ENCODE measurements at places on chromosomes 6 and 20. TPM values are rescaled to one million over a fixed set of nuclear protein-coding genes. Genes with fewer than 3 reads are reported as not detected.

Gene TRIM31
- polyA plus RNA-seq = not detected

Gene WFDC2
- 2.2 TPM for polyA plus RNA-seq

Gene FABP7
- polyA plus RNA-seq = not detected

Gene FAM83C
- not detected for polyA plus RNA-seq

Gene BHLHE23
- polyA plus RNA-seq = not detected

Gene ULBP2
- polyA plus RNA-seq = 0.33 TPM

Gene NOTCH4
- 4.9 TPM for polyA plus RNA-seq

Gene SYNGAP1
- polyA plus RNA-seq = 0.54 TPM

Gene BPIFB4
- not detected for polyA plus RNA-seq

Gene GABRR2
- polyA plus RNA-seq = 0.13 TPM

Gene ADGRF1
- not detected for polyA plus RNA-seq

Gene CST4
- polyA plus RNA-seq = not detected

Gene SERINC3
- polyA plus RNA-seq = 91.5 TPM

Gene GRIK2
- not detected for polyA plus RNA-seq

Gene MMP24
- polyA plus RNA-seq = 0.09 TPM

Gene TP53RK
- polyA plus RNA-seq = 12.7 TPM

Gene ALDH8A1
- not detected for polyA plus RNA-seq

Gene HSD17B8
- 30.9 TPM for polyA plus RNA-seq

Gene TNF
- polyA plus RNA-seq = 6.4 TPM

Gene CPXM1
- polyA plus RNA-seq = 1.1 TPM

Gene NSFL1C
- 112 TPM for polyA plus RNA-seq

Gene SEMG1
- not detected for polyA plus RNA-seq

Gene SESN1
- 11.1 TPM for polyA plus RNA-seq

Gene NKX2-4
- not detected for polyA plus RNA-seq

Gene TMEM14A
- 34.6 TPM for polyA plus RNA-seq

Gene DPPA5
- not detected for polyA plus RNA-seq

Gene SLC26A8
- not detected for polyA plus RNA-seq

Gene NELFE
- polyA plus RNA-seq = 51.3 TPM

Gene FOXQ1
- polyA plus RNA-seq = not detected

Gene C20orf173
- not detected for polyA plus RNA-seq

Gene ZNF217
- 29.9 TPM for polyA plus RNA-seq

Gene NTSR1
- not detected for polyA plus RNA-seq

Gene NKX2-2
- not detected for polyA plus RNA-seq

Gene F13A1
- polyA plus RNA-seq = 3.7 TPM

Gene ATP6V1G2
- polyA plus RNA-seq = 0.53 TPM

Gene MACROD2
- polyA plus RNA-seq = 1.3 TPM

Gene POLR1H
- polyA plus RNA-seq = 84.4 TPM

Gene RUNX2
- 2.9 TPM for polyA plus RNA-seq

Gene PXT1
- polyA plus RNA-seq = not detected

Gene TINAG
- not detected for polyA plus RNA-seq

Gene FERMT1
- polyA plus RNA-seq = not detected

Gene BNIP5
- polyA plus RNA-seq = not detected

Gene BTN1A1
- polyA plus RNA-seq = 3.7 TPM

Gene C6orf47
- 28.1 TPM for polyA plus RNA-seq

Gene RTEL1
- 2.6 TPM for polyA plus RNA-seq

Gene MROH8
- 2.0 TPM for polyA plus RNA-seq

Gene ZNF334
- polyA plus RNA-seq = not detected

Gene SLC35F1
- not detected for polyA plus RNA-seq

Gene VWA7
- polyA plus RNA-seq = 2.6 TPM

Gene EYA2
- polyA plus RNA-seq = 0.11 TPM

Gene TAP2
- polyA plus RNA-seq = 26.8 TPM

Gene ABRACL
- 62.0 TPM for polyA plus RNA-seq

Gene LY86
- polyA plus RNA-seq = 394 TPM

Gene MATN4
- polyA plus RNA-seq = not detected

Gene PRIM2
- polyA plus RNA-seq = 9.1 TPM

Gene CD83
- polyA plus RNA-seq = 43.8 TPM

Gene ECT2L
- polyA plus RNA-seq = 0.23 TPM

Gene SLC22A16
- not detected for polyA plus RNA-seq

Gene NR2E1
- not detected for polyA plus RNA-seq

Measured in IgD-negative memory B cell (primary cell).